Stimulated activated CD4-positive, alpha-beta T cell treated with anti-CD3 and anti-CD28 coated beads, Interleukin-1b, Interleukin-23, amount 100 ng/mL, for 1 hour (primary cell): ENCODE measurements at places on chromosomes 16 and 17.
A peak's percentile ranks its signal among the peaks of the same experiment; 100 is the strongest.

GRCh38 chr16:79293836-79294460 is 306.6 kb downstream of the MAF start:
- DNase-seq = no peak

- no peak for DNase-seq
These were observed 47.5 kb downstream of the NT5M start for GRCh38 chr17:17350491-17351355.

DNA sequence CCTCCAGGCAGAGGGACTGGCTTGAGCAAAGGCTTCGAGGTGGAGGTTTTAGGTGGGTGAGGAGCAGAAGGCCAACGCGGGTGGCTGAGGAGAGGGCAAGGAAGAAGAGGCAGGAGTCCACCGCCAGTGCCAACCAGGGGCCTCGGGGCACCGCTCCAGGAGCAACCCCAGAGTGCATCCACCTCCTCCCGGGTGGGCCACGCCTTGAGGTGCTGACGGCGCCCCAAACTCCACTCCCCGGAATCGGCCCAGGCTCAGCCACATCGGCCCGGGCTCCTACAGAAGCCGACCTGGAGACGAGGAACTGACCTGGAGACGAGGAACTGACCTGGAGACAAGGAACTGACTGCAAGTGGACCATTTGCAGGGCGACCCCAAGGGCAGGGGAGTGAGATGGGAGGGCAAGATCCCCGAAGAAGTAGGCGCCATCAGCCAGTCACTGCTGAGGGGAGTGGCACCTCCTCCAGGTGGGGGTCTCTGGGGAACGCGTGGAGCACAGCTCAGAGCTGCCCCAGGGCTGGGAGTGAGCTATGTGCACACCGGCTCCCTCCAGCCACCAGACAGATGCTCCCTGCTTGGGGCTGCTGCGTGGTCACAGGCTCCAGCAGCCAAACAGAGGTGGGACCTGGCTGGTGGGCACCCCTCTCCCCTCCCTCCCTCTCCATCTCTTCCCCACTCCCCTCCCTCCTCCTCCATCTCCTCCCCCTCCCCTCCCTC is 29.2 kb upstream of the CBFA2T3 start:
- no peak for DNase-seq

GRCh38 chr16:66154801-66155200 is 211.7 kb upstream of the CDH5 start:
- no peak for DNase-seq

- DNase-seq = no peak
These were observed at the start of gene MPO for GRCh38 chr17:58280480-58281217. Gene MPO, minus strand, starts transcription at chr17:58280935. Its CDS starts 177 bp downstream, at chr17:58280758.

GRCh38 chr16:89912627-89913026 is 6.0 kb upstream of the MC1R start:
- DNase-seq = no peak

GRCh38 chr17:7883781-7884386 is 4.7 kb upstream of the CHD3 start:
- no peak for DNase-seq

- no peak for DNase-seq
These were observed 271.1 kb upstream of the TNRC6C start for GRCh38 chr17:77687417-77687816.

DNA sequence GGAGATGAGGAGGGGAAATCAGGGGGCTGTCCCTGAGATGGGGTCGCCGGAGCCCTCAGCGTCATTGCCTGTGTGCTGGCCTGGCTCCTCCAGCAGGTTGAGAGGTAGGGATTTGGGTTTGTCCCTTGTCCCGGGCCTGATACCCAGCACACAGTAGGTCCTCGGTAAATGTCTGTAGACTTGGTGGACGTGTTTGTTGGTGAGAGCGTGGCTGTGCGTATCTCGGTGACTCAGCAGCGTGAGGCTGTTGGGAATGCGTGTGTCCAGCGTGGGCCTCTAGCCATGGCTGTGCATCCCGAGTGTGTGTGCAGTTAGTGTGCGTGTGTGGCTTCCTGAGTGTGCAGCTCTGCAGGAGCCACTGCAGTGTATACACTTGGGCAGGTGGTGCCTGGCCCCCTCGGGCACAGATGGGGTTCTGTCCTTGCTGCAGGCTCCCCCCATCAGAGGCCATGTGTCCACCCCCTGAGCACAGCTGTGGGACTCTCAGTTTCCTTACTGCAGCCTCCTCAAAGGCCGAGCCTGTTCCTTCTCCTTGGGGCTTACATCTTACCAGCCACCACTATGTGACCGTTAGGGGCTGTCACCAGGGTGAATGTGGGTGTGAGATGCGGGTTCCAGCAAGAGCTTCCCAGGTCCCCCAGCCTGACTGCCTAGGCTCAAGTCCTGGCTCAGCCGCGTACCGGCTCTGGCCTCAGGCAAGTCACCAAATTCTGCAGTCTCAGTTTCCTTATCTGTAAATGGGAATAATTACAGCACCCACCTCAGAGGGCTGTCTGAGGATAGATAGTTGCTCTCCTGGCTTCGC is 5.7 kb downstream of the NECAB2 start:
- DNase-seq = no peak

GRCh38 chr16:16797239-16797638 is 418.3 kb downstream of the NPIPA7 start:
- no peak for DNase-seq

GRCh38 chr17:6843241-6843880 is 11.8 kb upstream of the TEKT1 start:
- no peak for DNase-seq

- DNase-seq = no peak
These were observed 168.2 kb upstream of the IRX6 start for GRCh38 chr16:55155815-55156214.

DNA sequence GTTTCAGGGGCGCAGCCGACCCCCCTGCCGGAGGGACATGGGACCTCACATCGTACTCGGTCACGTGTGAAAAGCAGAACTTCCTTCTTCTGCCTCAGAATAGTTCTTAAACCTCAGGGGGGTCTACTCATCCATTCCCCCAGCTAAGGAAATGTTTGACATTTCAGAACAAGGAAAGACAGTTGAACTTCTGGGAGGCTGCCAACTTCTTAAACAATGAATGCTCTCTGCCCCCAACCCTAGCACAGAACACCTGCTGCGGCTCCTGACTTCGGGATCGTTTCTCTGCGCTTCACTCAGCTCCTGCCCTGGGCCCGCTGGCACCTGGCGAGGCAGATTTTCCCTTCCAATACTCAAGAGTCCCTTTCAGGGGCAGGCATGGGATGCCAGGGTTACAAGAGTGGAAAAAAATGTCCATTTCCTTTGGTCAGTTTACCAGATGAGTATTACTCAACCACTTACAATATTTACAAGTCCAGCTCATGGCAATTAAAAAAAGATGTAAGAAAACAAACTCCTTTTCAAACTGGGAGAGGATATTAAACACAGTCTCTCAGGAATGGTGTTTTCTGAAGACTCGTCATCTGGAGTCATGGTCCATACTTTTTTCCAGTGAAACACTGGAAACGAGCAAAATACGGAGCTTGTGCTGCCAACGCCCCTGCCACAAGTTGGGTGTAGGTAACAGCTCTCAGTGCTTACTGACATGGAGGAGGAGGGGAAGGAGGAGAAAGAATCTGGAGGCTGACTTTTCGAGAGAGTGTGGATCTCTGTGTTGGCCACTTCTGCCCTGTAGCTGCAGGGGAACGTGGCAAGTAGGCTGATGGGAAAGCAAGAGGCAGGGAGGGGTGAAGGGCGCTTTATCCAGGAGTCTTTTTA is 235.7 kb downstream of the NTN1 start:
- DNase-seq = no peak

- no peak for DNase-seq
These were observed 2.1 kb downstream of the CASKIN1 start for GRCh38 chr16:2194166-2194834.

DNA sequence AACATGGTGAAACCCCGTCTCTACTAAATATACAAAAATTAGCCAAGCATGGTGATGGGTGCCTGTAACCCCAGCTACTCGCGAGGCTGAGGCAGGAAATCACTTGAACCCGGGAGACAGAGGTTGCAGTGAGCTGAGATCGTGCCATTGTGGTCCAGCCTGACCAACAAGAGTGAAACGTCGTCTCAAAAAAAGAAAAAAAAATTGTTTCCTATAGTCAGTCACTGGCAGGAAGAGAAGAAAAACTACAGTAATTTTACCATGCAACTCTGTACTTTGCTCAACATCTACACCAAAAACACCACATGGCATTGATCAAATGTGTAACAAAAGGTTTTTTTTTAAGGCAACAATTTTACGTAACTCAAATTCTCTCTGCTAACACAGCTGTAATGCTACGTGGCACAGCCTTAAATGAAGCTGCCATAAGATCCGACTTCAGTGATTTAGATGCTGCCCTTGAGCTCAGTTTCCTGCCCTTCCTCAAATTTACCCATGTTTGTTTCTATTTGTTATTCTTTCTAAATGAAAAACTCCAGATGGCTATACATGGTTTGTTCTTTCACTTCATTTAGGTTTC is 40.2 kb downstream of the CNOT1 start:
- no peak for DNase-seq

DNA sequence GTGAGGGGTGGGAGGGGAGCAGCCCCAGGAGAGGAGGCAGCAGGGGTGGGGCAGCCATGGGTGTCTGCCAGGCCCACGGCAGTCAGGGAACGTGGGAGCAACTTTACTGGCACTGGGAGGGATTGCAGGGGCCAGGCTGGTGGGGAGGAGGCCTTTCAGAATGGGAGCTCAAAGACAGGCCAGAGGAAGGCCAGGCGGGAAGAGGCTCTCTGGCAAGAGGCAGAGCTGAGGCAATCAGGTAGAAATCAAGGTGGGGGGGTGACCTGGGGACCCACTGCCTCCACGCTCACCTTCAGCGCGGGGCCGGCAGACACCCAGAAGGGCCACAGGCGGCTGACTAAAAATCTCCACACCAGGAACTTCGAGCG is 11.9 kb upstream of the GSE1 start:
- DNase-seq = no peak

DNA sequence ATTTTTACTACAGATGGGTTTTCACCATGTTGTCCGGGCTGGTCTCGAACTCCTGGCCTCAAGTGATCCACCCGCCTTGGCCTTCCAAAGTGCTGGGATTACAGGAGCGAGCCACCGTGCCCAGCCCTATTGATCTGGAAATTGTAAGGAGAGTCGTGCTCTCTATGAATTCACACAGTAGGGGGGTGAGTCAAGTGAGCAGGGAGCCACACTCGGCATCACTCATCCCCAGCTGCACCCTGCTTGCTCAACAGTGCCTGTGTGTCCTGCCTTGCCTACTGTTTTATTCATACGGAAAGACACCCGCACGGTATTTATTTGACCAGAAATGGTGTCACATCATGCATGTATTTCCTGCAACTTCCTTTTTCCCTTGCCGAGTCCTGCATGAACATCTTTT is 157.2 kb upstream of the FOXF1 start:
- no peak for DNase-seq

- DNase-seq = no peak
These were observed 6.6 kb upstream of the NR1D1 start for GRCh38 chr17:40106760-40107521.

DNA sequence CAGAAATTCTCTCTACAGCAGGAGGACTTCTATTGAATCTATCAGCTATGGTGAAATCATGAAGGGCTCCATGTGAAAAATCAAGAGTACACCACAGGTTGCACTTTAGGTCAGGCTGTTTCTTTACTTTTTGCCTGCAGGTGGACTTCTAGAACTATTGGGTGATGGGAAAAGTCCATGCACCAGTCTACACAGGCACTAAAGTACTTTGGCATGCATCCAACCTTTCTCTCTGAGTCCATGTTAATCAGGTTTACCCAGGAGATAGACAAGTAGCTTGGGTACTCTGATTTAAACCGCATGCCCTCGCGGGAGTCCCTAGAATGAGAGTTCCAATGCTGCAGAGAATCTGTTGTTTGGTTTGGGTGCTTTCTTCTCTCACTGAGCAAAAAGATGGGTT is 9.1 kb upstream of the ANKFN1 start:
- DNase-seq = no peak

DNA sequence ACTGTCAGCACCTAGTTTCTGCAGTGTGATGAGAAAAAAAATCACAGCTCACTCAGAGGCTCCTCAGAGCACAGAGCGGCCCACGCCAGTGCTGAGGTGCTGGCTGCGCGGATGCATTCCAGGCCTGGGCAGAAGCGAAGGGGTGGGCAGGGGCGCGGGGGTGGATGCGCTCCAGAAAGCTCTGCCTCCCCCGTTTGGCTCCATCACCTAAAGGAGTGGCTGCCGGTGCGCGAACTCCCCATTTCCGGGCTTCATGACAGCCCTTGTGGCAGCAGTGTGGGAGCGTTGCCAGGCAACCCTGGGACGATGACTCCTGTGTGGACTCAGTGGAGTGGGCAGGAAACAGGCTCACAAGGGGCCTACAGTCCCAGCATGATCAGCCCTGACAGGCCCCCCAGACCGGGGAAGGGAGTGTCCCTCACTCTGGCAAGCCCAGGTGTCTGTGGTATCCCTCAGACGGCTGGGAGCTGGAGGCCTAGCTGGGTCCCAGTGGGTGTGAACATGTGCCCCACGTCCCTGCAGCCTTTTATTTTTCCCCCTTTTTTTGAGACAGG is 32.8 kb upstream of the NUDT16L1 start:
- peak; percentile 31 for DNase-seq

DNA sequence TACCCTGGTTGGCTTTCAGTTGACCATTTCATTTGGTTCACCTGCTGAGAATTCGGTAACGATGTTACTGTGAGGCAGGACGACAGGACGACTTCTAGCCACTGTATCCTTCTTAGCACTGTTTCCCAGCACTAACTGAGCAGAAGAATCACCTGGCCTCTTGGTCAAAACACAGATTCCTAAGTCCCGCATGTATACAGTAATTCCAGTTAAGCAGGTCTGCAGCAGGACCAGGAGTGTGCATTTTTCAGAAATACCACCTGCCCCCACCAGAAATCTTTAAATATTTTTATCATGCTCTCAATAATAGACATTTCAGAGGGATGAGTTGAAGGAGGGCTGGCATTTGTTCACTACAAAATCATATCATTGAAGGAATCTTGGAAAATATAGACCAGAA is 22.6 kb downstream of the RSL1D1 start:
- DNase-seq = no peak

DNA sequence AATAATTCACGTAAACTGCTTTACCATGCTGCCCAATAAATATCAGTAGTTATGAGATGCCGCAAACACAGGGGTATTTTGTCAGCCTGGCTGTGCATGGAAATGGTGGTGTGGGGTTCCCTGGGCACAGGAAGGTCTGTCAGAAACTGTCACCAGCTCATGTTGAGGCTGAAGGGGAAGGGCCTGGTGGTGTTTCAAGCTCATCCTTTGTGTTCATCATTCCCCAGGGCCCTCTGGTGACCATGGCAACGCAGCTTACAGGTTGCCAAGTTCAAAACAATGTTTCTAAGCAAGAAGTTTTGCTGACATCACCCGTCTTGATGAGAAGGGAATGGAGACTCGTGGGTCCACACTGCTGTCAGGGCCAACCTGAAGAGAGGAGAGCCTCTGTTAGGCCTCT is 348.9 kb upstream of the C16orf82 start:
- DNase-seq = no peak

DNA sequence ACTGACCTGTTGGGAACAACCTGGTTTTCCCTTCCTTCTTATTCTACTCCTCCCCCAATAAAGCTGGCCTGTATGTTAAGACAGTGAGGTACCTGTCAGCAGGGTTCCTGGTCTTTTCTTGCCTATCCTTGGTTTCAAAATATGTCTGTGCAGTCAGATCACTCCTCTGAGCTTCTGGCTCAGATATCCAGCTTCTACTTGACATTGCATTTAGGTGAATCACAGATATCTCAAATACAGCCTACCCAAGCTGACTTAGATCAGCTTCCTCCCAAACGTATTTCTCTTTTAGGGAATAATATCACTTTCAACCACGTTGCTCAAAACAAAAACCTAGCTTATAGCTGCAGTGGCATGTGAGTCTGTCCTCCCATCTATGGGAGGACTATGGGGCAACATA is 48.7 kb downstream of the TEX14 start:
- no peak for DNase-seq

- DNase-seq = no peak
These were observed 432.7 kb downstream of the SLC39A11 start for GRCh38 chr17:72659811-72660210.

- DNase-seq = no peak
These were observed 26.1 kb downstream of the TRPV3 start for GRCh38 chr17:3531266-3532101.
